ENCODE measurements at places on chromosomes 4 and X.

GRCh38 chrX:350148-350533 is 31.5 kb upstream of the GTPBP6 start:
- DNase-seq: no peak

- DNase-seq: peak; percentile 64
Observed at GRCh38 chr4:15655223-15656037, at the start of gene FBXL5. TSS of gene FBXL5 (minus strand) at chr4:15655357. CDS start at chr4:15655287, 70 bp downstream.

- DNase-seq: no peak
Observed at GRCh38 chrX:11541510-11541909, 124.2 kb downstream of the ARHGAP6 start.

GRCh38 chrX:148915474-148915873 is 415.1 kb downstream of the AFF2 start:
- no peak for DNase-seq

GRCh38 chr4:101960431-101960830 is 169.9 kb downstream of the BANK1 start:
- DNase-seq: no peak

DNA sequence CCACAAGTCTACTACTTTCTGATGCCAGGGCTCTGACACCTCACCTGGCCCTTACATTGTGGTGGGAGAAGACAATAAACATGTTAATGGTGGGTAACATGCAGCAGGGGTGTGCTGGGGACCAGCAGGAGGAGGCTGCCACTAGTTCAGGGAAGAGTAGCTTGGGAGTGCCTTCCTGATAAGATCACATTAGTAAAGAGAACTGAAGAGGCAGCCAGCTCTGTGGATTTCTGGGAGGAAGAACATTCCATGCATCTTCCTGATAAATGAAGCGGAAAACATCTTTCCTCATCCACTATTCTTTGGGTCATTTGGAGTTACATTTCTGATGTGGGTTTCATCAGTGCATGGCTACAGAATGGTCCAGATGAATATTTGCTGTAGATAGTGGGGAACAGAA is 9.0 kb downstream of the RNF150 start:
- no peak for DNase-seq

DNA sequence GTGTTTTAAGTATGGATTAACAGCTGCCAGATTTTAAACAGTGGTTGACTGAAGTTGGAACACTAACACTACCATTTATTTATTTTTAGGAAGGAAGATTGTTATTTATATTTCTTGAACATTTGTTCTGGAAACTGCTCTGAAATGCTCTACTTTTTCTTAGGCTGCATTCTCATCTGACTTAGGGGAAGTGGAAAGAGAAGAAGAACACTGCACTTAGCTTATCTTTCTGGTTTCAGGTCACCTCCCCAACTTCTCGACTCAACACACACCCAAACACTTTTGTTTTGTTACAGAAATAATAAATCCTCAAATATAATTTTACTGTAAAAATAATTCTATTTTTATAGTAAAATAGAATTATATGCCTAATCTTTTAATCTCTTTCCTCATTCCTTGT is 18.6 kb downstream of the BLTP1 start:
- DNase-seq: no peak

- no peak for DNase-seq
Observed at GRCh38 chrX:19212037-19212436, 89.8 kb upstream of the ADGRG2 start.

- no peak for DNase-seq
Observed at GRCh38 chrX:112235547-112235946, 153.0 kb upstream of the TRPC5 start.

- no peak for DNase-seq
Observed at GRCh38 chr4:151573474-151573873, 164.5 kb downstream of the FHIP1A start.

DNA sequence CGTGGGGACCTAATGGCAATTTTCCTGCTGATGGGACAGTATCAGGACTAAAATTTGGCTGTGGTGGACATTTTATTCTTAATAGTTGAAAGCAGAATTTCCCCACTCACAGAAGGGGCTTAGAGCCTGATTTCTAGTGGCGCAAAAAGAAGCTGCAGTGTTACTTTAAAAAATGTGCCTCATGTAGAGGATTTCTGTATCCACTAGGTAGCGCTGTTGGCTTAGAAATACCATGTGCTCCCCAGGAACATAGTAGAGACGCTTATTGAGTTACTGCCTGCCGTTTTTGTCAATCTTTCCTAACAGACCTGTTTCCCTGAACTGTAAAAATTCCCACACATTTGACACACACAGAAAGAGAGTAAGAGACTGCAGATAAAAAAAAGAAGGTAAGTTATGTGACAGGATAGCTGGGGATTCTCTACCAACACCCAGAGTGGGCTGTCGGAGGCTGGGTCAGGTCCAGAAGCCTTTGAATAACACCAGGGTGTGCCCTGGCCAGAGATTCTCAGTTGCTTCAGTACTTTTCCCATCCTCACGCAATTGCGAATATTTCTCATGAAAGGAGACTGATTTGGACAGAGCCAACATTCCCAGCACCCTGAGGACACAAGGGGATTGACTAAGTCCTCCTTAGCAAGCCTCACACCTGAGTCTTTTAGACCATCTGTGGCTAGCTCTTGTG is 88.4 kb downstream of the ZXDA start:
- DNase-seq: no peak

- peak; percentile 29 for DNase-seq
Observed at GRCh38 chrX:152632445-152633097, 5.1 kb upstream of the GABRQ start.

DNA sequence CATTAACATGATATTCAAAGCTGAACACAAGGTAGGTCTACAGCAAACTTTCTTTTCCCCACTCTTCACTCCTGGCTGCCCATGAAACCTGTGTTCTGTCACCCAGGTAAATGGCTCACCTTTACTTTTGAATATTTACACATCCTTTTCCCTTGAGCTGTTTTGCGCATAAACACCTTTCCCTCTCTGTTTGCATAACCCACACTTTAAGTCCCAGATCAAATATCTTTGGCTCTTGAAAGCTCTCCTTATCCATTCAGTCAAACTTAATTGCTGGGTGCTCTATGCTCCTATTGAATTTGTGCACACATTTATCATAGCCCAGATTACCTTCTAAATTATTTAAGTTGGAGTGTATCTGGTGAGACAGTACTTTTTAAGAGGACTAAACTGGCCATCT is 51.7 kb upstream of the ATP8A1 start:
- no peak for DNase-seq

GRCh38 chrX:48154796-48155195 is 24.4 kb downstream of the SPACA5B start:
- no peak for DNase-seq

- DNase-seq: peak; percentile 13
Observed at GRCh38 chr4:142817442-142817841, 28.7 kb downstream of the INPP4B start.

GRCh38 chrX:119648421-119648775 is 42.2 kb upstream of the NKRF start:
- DNase-seq: no peak

DNA sequence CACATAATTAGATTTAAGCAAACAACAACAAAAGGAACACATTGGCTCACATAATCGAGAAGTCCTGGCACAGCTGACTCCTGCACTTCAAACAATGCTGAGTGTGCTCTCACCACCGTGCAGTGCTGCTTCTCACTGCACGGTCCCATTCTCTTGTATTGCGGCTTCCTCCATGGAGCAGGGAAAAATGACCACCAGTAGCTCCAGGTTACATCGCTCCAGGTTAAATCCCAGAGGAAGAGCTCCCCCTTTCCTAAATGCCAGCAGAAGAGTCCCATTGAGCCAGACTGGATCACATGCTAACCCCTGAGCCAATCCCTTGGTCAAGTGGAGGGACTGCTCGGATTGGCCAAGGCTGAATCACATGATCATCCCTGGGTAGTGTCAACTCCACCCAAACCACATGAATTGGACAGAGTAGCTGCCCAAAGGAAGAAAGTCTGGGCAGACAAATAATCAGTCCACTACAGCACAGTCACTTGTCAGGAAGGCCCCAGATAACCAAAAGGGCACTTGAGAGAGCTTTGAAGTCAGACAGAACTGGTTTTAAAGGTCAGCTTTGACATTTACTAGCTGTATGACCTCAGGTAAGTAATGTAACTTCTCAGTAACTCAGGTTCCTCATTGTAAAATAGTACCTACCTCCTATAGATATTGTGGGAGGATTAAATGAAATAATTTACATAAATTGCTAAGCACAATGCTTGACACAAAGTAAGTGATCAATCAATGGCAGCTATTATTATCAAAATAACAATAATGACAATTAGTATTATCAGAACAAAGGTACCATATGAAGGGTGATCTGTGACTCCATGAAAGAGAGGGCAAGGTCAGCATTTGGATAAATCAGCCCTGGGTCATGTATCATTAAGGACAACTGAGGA is 14.3 kb downstream of the TEC start:
- DNase-seq: no peak

GRCh38 chr4:62709618-62710252 is 1509.6 kb downstream of the ADGRL3 start:
- no peak for DNase-seq

- DNase-seq: peak; percentile 5
Observed at GRCh38 chr4:8580321-8581093, at the start of gene GPR78. TSS of gene GPR78 (plus strand) at chr4:8580392. CDS start at chr4:8580983, 591 bp downstream.

GRCh38 chr4:102342404-102343074 is 2.7 kb downstream of the SLC39A8 start:
- DNase-seq: no peak

DNA sequence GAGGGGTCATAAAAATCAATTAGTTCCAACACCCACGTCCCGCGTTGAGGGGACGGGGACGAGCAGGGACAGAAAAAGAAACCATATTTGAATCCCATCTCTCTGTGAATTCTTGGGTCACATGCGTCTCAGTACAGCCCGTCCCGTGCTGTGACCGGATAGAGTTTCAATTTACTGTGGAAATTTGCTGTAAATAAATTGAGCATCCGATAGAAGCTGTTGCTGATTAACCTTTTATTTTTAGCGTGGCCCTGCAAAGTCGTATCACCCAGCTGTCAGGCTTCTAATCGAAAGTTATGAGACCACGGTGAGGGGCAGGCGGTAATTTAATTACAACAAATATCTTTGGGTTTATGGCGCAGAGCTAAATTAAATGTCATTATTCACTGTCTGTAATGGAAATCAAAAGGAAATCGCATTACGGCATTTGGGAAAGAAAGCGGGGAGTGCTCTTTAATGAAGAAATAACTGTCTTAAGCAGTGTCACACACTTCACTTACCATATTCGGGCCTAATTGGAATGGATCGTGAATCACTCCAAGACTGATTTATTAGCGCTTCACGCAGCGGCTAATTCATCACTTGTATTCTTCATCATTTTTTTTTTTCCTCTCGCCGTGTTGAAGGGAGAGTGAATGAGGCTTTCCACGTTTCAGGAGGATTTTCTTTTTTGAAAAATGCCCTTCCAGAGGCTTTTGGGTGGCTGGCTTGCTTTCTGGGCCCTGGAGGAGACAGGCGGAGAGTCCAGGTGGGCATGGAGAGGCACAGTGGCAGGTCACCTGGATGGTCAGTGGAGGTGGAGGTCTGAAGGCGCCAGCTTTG is 7.3 kb downstream of the SHOX start:
- DNase-seq: no peak

- no peak for DNase-seq
Observed at GRCh38 chr4:33924811-33925210, 2319.5 kb downstream of the ARAP2 start.

DNA sequence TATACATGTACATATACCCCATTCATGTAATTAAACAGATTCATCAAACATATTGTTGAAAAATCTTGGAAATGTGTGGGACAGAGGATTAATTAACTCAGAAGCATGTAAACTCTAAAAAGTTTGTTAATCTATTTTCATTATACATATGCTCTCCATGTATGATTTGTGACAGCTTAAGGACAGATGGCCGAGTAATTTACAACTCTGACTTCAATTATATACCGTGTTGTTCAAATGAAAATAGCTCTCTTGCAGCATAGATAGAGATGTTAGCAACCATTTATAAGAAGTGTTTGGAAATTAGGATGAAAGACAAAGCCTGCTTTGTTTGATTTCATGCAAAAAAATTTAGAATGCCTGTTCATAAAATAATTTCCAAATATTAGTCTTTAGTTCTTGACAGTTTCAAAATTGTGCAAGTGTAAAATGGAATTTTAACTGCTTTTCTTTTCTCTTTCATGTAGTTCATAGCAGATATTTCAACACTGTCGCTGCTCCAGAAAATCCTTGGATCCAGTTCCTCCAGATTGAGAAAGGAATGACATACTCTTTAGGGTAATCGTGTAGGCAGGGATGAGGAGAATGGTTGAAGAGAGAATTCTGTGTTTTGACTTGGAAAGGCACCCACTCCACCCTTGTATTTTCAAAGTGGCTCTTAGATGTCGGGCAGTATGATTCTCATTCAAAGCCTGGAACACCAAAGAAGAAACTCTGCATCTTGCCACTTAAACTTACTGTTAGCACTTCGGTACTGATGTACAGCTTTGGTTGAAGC is 23.1 kb downstream of the AFF2 start:
- DNase-seq: no peak

DNA sequence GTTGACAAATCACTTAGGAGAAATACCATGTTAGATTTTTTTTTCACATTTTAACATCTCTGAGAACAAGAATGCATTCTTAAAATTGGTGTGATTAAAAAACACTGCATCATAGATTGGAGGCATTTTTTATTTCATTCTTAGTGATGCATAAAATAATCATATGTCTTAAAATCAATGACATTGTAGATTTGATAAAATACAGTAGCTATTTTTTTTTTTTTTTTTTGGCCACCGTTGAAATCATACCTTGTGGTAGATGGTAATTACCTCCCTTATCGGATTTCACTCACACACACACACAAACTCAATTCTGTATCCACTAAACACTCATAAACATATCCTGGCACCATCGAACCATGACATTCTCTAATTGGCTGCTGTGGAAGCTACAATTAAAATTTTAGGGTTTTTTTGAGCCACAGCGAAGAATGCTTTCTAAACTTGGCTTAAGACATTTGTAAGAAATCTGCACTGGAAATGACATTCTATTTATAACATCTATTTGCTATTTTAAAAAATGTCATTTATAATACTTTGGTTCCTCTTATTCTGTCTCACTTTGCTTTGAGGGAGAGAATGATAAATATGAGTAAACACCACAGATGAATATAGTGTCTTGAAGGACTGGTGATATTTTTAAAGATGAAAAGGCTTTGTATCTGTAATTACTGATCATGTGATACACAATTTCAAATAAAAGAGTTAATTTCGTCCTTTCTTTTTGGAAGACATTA is 60.1 kb downstream of the CCSER1 start:
- no peak for DNase-seq

- no peak for DNase-seq
Observed at GRCh38 chr4:183030823-183031222, 68.2 kb upstream of the WWC2 start.

Data from activated CD4-positive, alpha-beta T cell treated with anti-CD3 and anti-CD28 coated beads for 24 hours (primary cell).